Activated naive CD8-positive, alpha-beta T cell treated with anti-CD3 and anti-CD28 coated beads, Interleukin-2, amount 50 U/mL, for 16 hours (primary cell): ENCODE measurements at places on chromosomes 1 and 21.
A peak's percentile ranks its signal among the peaks of the same experiment; 100 is the strongest.

DNA sequence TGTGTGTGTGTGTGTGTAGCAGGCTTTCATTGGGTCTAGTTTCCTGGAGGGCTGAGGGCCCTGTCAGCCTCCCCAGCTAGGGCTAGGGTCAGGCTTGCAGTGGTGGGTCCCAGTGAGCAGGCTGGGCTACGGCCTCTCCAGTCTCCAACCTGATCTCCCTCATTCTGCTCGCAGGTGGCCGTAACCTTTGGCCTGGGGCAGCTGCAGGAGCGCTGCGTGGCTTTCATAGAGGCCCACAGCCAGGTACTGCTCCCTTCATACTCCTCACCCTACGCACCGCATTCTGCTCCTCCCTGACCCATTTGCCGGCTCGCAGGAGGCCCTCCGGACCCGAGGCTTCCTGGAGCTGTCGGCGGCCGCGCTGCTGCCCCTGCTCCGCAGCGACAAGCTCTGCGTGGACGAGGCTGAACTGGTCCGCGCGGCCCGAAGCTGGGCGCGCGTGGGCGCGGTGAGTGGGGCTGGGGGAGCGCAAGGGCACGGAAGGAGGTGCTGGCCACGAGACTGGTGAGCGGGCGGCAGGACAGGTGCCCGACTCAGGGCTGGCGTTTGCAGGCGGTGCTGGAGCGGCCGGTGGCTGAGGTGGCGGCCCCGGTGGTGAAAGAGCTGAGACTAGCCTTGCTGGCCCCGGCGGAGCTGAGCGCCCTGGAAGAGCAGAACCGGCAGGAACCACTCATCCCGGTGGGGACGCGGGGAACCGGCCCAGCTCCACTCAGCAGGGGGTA, 4.7 kb downstream of the BTBD19 start:
- DNase-seq = no peak

GRCh38 chr1:45221716-45222115, 15.3 kb upstream of the ZSWIM5 start:
- DNase-seq = no peak

GRCh38 chr1:48617252-48617651, 145.2 kb upstream of the SPATA6 start:
- no peak for DNase-seq

DNA sequence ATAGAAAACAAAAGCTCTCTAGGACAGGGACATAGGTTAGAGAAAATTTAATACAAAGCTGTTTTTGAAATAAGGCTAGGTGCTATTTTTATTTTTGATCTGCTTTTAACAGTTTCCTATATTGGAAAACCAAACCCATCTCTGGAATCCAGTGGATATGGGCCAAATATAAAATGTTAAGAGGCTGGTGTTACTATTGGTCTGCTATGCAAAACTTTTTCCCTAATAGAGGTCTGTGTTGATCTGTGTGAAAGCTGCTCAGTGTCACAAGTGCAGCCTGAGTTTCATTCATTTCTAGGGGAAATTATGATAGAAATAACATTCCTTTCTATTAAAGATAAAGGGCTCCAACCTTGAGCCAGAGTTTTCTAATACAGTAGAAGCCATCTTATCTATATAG, 116.4 kb downstream of the OLFML2B start:
- no peak for DNase-seq

GRCh38 chr1:48530727-48531351, 58.8 kb upstream of the SPATA6 start:
- DNase-seq = no peak

GRCh38 chr1:77636864-77637263, 45.6 kb downstream of the ZZZ3 start:
- DNase-seq = no peak

DNA sequence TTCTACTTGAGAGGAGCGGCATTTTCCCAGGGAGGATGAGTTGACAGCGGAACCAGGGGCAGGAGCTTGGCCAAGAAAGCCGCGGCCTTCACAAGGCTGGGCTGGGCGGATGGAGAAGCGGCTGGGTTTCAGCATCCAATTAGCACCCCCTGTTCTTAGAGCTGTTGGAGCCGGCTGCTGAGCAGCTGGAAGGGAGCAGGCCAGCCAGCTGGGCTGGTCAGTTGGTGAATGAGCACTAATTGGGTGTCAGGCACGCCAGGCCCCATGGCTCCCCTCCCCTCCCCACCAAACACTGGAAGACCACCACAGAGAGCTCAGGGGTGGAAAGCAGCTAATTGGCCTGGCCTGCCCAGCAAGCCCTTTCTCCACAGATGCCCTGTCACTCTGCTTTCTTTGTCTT, 245.6 kb downstream of the RRAGC start:
- DNase-seq = no peak

GRCh38 chr1:173864179-173864867, 3.5 kb downstream of the GAS5 start:
- DNase-seq = no peak

GRCh38 chr1:167258858-167259257, 38.2 kb downstream of the POU2F1 start:
- DNase-seq = no peak

DNA sequence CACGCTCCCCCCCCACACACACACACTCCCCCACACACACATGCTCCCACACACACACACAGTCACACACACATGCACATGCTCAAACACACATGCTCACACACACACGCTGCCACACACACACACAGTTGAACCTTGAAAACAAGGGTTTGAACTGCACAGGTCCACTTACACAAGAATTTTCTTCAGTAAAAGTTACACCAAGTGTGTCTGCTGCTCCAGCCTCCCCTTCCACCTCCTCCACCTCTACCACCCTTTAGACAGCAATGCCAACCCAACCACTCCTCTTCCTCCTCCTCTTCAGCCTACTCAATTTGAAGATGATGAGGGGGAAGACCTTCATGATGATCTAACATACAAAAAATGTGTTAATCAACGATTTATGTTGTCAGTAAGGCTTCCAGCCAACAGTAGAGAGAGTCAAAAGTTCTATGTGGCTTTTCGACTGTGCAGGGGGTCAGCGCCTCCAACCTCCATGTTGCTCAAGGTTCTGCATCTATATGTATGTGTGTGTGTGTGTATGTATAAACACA, 26.8 kb downstream of the HSF2BP start:
- no peak for DNase-seq

DNA sequence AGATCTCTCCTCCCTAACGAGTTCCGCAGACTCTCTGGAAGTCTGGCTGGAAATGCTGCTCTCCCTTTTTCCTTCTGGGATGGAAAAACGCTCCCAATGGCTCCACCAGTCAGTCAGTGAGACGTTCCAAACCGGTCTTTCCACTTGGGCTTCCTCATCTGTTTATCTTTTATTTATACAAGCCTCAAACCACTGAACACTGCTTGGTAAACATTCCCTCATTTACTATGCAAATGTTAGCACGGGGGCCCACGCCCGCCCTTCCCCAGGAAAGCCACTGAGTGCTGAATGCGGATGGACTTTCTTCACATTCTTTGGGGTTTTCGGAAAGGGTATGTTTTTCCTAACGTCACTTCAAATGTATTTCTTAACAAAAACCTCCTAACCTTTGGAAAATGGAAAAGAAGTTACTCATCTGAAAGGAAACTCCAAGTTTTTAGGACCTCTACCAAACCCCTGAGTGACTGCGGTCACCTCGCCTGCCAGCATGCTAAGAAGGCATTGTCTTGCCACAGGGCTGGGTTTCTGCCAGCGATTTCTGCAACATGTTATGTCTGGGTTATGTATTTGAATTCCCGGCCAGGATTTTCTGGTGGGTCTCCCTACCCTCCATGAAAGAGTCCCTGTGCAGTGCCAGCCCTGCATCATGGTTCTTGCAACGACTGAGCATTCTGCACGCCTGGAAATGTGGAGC, 14.0 kb upstream of the UMODL1 start:
- DNase-seq = no peak

- no peak for DNase-seq
Measured at GRCh38 chr1:33099290-33100118, 18.6 kb downstream of the AZIN2 start.

GRCh38 chr1:47389731-47390130, 26.4 kb upstream of the FOXE3 start:
- DNase-seq = no peak

- no peak for DNase-seq
Measured at GRCh38 chr1:111221633-111222291, 5.8 kb upstream of the CHI3L2 start.

DNA sequence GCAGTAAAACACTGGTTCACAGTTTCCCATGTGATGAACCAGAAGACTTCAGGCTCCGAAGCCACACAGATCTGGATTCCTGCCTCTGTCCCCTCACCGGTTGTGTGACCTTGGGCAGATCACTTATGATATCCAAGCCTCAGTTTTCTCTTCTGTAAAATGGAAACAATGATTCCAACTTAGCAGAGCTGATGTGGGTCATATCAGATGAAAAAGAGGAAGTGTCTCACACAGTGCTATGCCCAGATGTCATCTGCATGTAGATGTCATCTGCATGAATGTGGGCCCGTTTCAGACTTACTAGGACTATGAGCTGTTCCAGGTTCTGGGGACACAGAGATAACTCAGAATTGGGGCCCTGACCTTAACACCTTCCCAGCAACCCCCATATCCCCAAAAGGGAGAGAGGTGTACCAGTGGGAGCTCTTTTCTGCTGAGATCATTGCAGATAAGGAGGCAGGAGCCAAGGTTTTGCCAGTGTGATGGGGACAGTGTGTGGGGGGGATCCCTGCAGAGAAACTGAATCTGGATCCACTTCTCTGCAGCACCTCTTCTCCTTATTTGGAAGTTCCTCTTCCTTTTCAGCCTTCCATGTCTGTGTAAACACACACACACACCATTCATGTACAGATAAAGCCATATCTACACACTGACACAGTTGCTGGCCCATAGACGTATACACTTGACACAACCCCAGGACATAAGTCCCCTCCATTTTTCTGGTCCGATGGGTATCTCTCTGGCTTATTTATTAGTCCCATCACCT, 5.0 kb upstream of the ADGRB2 start:
- DNase-seq = no peak

- no peak for DNase-seq
Measured at GRCh38 chr1:32767641-32768040, 49.5 kb downstream of the YARS1 start.

GRCh38 chr1:31108861-31109260, 43.3 kb upstream of the PUM1 start:
- DNase-seq = no peak

- no peak for DNase-seq
Measured at GRCh38 chr1:3620708-3621107, 4.1 kb upstream of the TPRG1L start.

- DNase-seq = no peak
Measured at GRCh38 chr1:47694011-47694890, 256.4 kb downstream of the FOXD2 start.

DNA sequence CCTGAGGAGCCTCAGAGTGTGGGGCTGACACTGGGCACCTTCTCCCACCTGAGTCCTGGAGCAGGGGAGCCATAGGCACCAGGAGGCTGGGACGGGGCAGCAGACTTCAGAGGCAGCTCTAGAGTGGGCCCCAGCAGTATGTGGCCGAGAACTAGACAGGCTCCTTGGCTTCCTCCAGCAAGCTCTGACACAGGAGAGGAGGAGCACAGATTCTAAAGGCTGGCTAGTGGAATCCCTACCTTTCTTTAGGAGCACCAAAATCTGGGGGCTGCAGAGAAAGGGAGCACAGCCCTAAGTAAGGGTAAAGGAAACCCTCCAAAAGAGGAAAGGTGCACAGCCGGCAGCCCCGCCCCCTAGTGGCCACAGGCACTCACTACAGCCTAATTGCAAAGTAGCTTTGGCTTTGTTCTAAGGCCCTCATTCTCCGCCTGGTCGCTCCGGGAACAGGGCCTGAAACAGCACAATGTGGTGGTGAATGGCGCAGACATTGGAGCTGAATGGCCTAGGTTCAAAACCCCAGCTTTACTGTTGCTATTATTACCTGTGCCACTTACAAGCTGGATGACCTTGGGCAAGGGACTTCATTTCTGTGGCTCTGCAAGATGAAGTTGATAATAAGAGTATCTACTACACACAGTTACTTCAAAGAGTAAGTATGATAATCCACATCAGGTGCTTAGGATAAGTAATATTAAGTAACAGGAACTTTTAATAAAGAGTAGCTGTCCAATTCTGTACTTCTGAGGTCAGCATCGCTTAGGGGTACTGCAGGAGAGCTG, 8.8 kb upstream of the GUCA2A start:
- DNase-seq = peak; percentile 37

DNA sequence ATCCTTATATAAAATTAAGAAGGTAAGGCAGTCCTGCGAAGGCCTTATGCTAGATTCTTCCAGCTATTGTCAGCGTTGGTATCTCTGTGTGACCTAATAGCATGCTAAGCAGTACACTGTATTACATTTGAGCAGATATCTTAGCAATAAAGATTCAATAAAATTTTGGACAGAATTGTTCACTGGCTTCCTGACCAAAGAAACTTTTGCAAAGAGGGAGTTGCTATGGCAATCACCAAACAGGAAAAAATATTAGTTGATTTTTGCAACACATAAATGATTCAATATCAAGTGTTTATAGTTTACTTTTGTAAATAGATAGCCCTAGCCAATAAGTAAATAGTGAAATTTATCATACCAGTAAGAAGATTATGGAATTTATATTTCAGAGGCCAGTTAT, 31.0 kb upstream of the PLEKHO1 start:
- no peak for DNase-seq

GRCh38 chr1:60679524-60680375, 402.6 kb upstream of the NFIA start:
- DNase-seq = no peak

DNA sequence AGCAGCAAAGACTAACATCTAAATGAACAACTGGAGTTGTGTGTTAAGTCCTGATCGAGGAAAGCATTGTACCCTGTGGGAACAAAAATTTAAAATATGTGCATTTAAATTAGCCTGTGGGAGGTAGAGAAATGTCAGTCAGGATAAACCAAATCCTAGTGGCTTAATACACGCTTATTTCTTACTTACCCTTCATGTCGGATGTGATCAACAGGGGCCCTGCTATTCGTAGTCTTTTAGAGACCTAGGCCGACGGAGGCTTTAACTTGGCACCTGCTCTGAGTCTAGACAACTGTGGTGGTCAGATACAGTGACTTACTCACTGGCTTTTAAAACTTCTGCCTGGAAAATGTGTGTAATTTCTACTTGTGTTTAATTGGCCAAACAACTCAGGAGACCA, 10.2 kb downstream of the GSTM3 start:
- no peak for DNase-seq

DNA sequence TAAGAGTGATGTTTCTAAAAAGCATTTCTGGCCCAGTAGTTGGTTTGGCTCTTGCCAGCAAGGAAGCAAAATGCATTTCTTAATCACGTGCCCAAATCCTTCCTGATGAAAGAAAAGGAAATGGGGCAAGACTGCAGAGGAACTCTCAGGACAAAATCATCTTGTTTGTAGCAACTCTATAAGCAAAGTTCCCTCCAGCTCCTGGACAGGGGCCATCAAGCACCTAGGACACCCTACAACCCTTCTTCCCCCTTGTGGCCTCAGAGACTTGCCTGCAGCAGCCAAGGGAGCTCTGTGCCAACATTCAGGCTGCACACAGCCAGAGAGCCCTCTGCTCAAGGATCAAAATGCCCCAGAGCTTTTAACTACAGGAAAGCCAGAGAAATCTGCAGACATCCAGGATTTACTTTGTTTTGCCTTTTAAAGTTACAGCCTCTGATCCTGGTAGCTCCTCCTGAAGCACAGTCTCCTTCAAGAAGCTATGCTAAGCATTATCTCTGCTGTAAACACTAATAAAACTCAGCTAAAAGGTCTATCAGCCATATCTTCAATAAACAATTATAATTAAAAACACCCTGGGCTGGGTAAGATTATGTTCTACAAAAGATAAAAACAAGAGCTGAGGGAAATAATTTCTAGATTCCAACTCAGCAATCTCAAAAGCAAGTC, 105.0 kb downstream of the KIAA0319L start:
- DNase-seq = no peak

- no peak for DNase-seq
Measured at GRCh38 chr1:22104865-22105437, 37.9 kb downstream of the WNT4 start.

- no peak for DNase-seq
Measured at GRCh38 chr1:108767115-108767514, 20.6 kb downstream of the STXBP3 start.
